ENCODE measurements at places on chromosomes 16 and 17.
A peak's percentile ranks its signal among the peaks of the same experiment; 100 is the strongest.

DNA sequence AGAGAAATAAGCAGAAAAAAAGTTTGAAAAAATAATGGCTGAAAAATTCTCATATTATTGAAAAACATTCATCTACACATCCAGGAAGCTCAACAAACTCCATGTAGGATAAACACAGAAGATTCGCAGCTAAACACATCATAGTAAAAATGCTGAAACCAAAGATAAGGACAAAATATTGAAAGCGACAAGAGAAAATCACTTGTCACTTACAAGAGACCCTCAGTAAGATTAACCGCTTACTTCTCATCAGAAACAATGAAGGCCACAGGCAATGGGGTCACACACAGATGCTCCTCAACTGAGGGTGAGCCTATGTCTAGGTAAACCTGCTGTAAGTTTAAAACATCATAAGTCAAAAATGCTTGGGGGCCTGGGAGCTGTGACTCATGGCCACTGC, 38.1 kb upstream of the METRNL start:
- DNase-seq: no peak

DNA sequence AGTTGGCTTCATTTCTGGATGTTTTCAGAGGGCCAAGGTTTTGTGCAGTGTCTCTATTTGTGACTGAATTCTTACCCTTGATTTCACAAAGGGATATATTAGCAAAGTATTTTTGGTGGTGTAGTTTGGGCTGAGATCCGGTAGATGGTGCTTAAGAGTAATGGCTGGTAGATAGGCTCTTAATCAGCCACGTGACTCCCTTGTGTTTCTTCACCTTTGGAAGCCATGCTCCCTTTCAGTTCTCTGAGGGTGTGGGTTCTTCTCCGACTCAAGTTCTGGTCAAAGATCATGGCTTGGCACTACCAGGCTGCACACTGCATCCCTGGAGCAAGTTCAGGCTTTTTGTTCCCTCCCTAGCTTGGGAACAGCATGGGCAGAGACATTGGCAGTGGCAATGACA, 887.3 kb downstream of the CDH8 start:
- no peak for DNase-seq

DNA sequence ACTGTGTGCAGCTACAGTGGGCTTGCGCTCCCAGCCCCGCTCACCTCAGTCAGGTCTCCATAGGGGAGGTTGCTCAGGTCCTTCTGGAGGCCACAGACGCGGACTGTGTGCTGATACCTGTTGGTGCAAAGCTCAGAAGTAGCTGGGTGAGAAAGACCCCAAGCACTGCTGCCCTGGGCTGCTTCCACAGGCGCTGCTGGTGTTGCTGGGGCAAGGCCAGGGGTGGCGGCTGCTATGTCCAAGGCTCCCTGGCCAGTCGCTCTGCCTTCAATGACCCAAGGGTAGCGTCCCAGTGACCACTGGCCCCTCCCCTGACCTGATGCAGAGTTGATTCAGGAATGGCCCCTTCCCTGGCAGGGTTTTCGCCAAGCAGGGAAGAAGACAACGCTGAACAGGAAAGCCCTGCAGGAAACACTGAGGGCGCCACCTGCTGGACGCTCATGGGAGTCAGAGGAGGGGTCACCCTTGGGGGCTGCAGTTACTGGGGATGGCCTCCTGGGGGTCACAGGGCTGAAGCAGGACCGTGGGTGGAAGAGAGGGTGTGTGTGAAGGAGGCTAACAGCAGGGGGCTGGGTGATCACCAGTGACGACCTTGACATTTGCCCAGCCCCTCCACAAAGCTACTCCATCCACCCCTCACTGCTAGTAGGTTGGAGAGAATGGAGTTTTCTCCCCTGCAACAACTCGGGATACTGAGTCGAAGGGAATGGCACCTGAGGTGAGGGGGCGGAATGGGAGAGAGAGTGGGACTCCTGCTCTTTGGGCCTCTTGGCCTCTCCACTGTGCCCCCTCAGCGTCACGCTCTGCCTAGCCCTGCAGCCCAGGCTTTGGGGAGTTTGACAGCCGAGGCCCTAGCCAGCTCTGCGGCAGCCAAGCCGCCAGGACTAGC, 38.3 kb downstream of the ABCC12 start:
- peak; percentile 63 for DNase-seq

DNA sequence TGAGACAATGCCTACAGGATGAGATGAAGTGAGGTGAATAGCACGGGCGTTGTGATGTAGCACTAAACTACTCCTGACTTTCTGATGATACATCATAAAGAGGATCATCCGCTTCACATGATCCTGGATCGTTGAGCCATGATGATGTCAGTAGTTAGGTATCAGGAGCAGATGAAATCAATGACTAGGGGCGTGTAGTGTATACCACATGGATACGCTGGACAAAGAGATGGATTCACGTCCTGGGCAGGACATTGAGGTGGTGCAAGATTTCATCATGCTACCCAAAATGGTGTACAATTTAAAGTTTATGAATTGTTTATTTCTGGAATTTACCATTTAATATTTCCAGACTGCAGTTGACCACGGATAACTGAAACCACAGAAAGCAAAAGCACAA, 156.6 kb downstream of the ANKFN1 start:
- no peak for DNase-seq

- DNase-seq: peak; percentile 23
These were observed 93.4 kb upstream of the METRNL start for GRCh38 chr17:82985973-82986372.

- no peak for DNase-seq
These were observed 199.3 kb upstream of the CHMP6 start for GRCh38 chr17:80792373-80792781.

DNA sequence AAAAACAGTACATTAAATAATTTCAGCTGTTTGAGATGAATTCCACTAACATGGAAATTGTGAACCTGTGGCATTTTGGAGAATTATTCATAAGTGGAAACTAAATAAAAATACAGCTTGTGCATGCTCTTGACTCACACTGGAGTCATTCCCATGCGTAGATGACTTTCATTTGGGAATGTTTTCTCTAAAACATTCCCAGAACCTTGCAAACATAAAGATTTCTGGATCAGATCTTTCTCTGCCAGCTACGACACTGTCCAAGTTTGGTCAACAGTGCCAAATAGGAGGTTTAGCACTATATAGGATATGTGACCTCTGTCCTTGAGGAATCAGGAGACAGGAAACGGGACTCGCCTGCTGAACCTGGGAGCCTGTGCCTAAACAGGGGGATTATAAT, 400.9 kb downstream of the SLC39A11 start:
- DNase-seq: peak; percentile 88

DNA sequence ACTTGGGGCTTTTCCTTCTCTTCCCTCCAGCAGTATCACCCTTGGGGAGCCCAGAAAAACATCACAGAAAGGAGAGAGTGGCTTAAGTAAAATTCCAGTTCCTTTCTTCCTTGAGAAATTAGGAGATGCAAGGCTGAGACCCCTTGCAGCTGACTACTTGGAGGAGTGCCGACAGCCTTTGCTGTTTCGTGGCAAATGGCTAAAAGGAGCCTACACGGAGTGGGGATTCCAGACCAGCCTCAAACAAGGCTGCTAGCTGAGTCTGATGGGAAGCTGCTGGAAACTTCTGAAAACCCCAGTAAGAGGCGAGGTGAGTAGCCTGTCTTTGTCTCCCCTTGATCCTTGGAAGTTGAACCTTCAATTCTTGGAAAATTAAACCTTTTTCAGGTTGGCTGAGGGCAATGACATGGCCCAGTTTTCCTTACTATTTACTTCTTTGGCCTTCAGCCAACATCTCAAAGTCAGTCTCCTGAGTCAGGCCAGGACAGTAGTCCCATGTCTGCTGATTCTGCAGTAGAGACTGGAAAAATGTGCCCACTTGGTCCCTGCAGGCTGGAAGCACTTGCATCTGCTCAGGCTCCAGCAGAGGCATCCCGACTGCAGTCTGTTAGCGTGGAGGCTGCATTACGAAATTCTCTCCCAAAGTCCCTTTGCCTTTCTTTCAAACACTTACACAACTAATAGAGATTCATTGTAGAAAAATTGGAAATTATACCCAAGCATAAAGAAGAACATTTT, 23.4 kb downstream of the SMIM36 start:
- DNase-seq: no peak

DNA sequence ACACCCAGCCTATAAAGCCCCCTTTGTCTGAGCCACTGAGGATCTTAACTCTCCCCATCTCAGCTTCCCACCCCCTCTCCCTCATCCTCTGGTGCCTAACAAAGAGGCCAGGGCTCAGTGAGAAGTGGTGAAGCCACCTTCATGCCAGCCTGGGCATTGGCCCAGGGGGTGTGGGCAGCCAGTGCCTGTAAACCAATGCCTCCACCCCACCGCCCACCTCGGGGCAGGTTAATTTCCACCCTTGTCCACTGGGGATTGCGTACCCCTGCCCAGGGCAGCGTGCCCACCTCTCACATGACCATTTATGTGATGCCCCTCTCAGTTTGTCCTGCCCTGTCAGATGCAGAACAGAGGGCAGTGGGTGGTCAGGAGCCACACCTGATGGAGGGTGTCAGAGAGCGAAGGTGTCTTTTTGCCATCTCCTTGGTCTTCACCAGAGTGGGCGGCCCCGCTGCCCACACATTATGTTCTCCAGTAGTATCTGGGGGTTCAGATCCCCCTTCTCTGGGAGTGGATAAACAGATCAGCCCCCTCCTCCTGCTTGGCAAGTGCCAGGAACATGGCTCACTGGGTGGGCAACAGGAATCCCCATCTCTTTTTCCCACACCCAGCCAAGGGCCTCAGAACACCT, 10.1 kb upstream of the ARHGAP23 start:
- no peak for DNase-seq

GRCh38 chr16:11553371-11553770, 33.3 kb downstream of the LITAF start:
- no peak for DNase-seq

- peak; percentile 81 for DNase-seq
These were observed 488.5 kb upstream of the SOX9 start for GRCh38 chr17:71632328-71632727.

Measured in fibroblast of skin of right biceps (primary cell).